ENCODE measurements at places on chromosomes 2 and 18. TPM values are rescaled to one million over a fixed set of nuclear protein-coding genes. Genes with fewer than 3 reads are reported as not detected.

TTN gene
- total RNA-seq: 1.3 TPM

SULT1C4 gene
- 27.0 TPM for total RNA-seq

PFN4 gene
- 0.30 TPM for total RNA-seq

TLX2 gene
- total RNA-seq: not detected

AMMECR1L gene
- 18.1 TPM for total RNA-seq

ITPRID2 gene
- 236 TPM for total RNA-seq

C2orf66 gene
- total RNA-seq: not detected

MDH1 gene
- total RNA-seq: 166 TPM

USP40 gene
- 29.8 TPM for total RNA-seq

VWC2L gene
- not detected for total RNA-seq

NRP2 gene
- total RNA-seq: 17.3 TPM

GPR35 gene
- 0.15 TPM for total RNA-seq

CXCR1 gene
- not detected for total RNA-seq

MEP1B gene
- not detected for total RNA-seq

TPO gene
- not detected for total RNA-seq

PTGR3 gene
- total RNA-seq: 5.8 TPM

ATG4B gene
- 55.9 TPM for total RNA-seq

DPYSL5 gene
- total RNA-seq: not detected

L3MBTL4 gene
- total RNA-seq: 0.46 TPM

ST3GAL5 gene
- total RNA-seq: 33.1 TPM

SLC5A7 gene
- total RNA-seq: not detected

All from epithelial cell of umbilical artery (primary cell).